A549 treated with Mapracorat at 1 μM for 4 hours (cell line): ENCODE measurements at places on chromosomes 3 and 15. TPM values are rescaled to one million over a fixed set of nuclear protein-coding genes. Genes with fewer than 3 reads are reported as not detected.

GOLGA6L7 gene
- total RNA-seq = not detected in 5 replicates

WDR76 gene
- total RNA-seq = 10.9 to 14.0 TPM (median 12.9 TPM) in 5 replicates

GOLGA6D gene
- total RNA-seq = 0.07 to 0.14 TPM in 2 of 5 replicates, not detected in the others

SLCO2A1 gene
- total RNA-seq = 0.02 to 0.44 TPM (median 0.15 TPM) in 5 replicates

GP5 gene
- 0.04 TPM in 1 of 5 replicates, not detected in the others for total RNA-seq

ATP10A gene
- 7.6 to 9.2 TPM (median 7.8 TPM) in 5 replicates for total RNA-seq

HHATL gene
- not detected in 5 replicates for total RNA-seq

DNAH12 gene
- 0.02 to 0.09 TPM (median 0.03 TPM) in 4 of 5 replicates, not detected in the other for total RNA-seq

CLRN1 gene
- not detected in 5 replicates for total RNA-seq

CHRFAM7A gene
- 4.6 to 8.9 TPM (median 7.4 TPM) in 5 replicates for total RNA-seq

TMCC1 gene
- total RNA-seq = 8.5 to 13.2 TPM (median 11.6 TPM) in 5 replicates

TPRA1 gene
- total RNA-seq = 38.5 to 53.1 TPM (median 50.1 TPM) in 5 replicates

GOLGA8H gene
- 1.9 to 3.7 TPM (median 2.6 TPM) in 5 replicates for total RNA-seq

TTC14 gene
- 12.8 to 15.7 TPM (median 13.9 TPM) in 5 replicates for total RNA-seq

UBE3A gene
- total RNA-seq = 17.3 to 27.4 TPM (median 24.6 TPM) in 5 replicates

GRK7 gene
- total RNA-seq = not detected in 5 replicates

THPO gene
- total RNA-seq = 0.08 to 0.16 TPM (median 0.15 TPM) in 3 of 5 replicates, not detected in the others

GMPPB gene
- total RNA-seq = 14.4 to 20.6 TPM (median 19.5 TPM) in 5 replicates

MCTP2 gene
- total RNA-seq = not detected in 5 replicates

MCF2L2 gene
- total RNA-seq = 0.12 to 0.59 TPM (median 0.20 TPM) in 5 replicates

SLC9C1 gene
- total RNA-seq = not detected in 5 replicates

GOLGA8G gene
- total RNA-seq = not detected in 5 replicates

FAM227B gene
- total RNA-seq = 0.66 to 1.00 TPM (median 0.91 TPM) in 5 replicates

HIGD2B gene
- total RNA-seq = not detected in 5 replicates

PRR20G gene
- total RNA-seq = 0.97 to 1.6 TPM (median 1.3 TPM) in 5 replicates

TRIM42 gene
- total RNA-seq = not detected in 5 replicates

ZNF385D gene
- 0.42 TPM in 1 of 5 replicates, not detected in the others for total RNA-seq

CYP1A2 gene
- not detected in 5 replicates for total RNA-seq

CASR gene
- total RNA-seq = not detected in 5 replicates

MORC1 gene
- total RNA-seq = not detected in 5 replicates

ADIPOQ gene
- total RNA-seq = not detected in 5 replicates

DAPK2 gene
- total RNA-seq = 2.9 to 5.6 TPM (median 4.4 TPM) in 5 replicates

SNRPA1 gene
- 104 to 131 TPM (median 112 TPM) in 5 replicates for total RNA-seq

PTH1R gene
- total RNA-seq = 1.1 to 1.8 TPM (median 1.4 TPM) in 5 replicates
